Activated CD4-positive, alpha-beta T cell treated with anti-CD3 and anti-CD28 coated beads for 4 hours (primary cell): ENCODE measurements at places on chromosomes 13 and 19.

- no peak for DNase-seq
Observed at GRCh38 chr13:93552596-93552995, 326.0 kb downstream of the GPC6 start.

- DNase-seq: peak; percentile 16
Observed at GRCh38 chr19:13153569-13154240, 3.5 kb downstream of the IER2 start.

GRCh38 chr13:93309886-93310523 is 83.4 kb downstream of the GPC6 start:
- DNase-seq: no peak

DNA sequence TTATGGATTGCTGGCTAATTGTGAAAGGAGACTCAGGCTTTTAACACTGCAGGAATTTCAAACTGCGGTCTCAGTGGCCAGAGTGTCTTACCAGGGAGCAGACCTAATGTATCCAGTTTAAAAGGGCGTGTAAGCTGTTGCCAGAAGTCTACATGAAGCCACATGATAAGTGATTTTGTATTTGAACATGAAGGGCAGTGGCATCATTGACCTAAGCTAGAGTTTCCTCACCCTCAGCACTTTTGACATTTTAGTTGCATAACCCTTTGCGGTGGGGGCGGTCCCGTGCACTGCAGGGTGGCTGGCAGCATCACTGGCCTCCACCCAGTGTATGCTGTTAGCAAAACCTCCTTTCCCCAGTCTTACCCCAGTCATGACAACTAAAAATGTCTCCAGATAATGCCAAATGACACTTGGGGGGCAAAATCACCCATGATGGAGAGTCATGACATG is 23.7 kb upstream of the GPR18 start:
- DNase-seq: peak; percentile 54

DNA sequence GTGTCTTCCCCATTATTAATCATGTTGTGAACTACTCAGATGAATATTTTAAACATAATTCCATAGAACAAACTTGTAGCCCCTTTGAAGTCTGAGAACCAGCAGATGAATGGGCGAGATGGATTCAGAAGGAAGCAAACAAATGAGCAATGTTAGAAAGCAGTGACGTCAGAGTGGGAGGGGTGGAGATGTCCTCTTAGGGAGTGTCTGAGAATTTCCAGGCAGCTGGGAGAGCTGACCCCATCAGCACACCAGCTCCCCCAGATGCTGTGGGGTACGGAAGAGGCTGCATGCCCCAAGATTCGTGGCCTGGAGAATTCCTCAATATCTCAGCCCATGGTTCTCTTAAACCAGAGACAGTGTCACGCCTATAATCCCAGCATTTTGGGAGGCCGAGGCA is 68.6 kb downstream of the DPF1 start:
- DNase-seq: no peak

DNA sequence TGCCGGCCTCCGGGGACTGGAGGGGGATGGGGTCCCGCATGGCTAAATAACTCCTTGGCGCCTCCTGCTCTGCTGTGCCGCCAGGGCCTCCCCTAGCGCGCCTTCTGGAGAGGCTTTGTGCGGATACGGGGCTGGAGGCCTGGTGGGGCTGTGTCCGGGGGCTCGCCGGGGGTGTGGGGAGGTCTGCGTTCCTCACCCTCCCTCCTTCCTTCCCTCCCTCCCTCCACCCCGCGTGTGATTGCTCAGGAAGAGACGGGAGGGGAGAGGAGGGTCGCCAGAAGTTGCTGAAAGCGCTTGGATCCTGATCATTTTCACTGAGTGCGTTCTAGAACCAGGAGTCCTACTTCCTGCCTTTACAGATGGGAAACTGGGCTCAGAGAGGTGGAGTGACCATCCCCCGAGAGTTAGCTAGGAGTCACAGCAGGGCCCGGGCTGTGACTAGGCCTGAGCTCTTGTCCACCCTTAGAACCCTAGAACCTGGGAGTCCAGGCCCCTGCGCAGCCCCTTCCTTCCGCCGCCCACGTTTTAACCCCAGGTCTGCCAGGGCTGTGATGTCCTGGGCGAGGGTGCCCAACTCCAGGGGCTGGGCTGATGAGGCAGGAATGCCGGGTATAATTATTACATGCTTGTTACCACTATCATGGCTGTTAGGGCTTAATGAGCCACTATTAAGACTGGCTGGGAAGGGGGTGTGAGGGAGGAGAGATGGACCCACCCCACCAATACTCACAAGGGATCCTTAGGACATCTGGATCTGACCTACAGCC is 782 bp upstream of the JUND start:
- no peak for DNase-seq

GRCh38 chr13:93039131-93039530 is 187.5 kb upstream of the GPC6 start:
- no peak for DNase-seq

DNA sequence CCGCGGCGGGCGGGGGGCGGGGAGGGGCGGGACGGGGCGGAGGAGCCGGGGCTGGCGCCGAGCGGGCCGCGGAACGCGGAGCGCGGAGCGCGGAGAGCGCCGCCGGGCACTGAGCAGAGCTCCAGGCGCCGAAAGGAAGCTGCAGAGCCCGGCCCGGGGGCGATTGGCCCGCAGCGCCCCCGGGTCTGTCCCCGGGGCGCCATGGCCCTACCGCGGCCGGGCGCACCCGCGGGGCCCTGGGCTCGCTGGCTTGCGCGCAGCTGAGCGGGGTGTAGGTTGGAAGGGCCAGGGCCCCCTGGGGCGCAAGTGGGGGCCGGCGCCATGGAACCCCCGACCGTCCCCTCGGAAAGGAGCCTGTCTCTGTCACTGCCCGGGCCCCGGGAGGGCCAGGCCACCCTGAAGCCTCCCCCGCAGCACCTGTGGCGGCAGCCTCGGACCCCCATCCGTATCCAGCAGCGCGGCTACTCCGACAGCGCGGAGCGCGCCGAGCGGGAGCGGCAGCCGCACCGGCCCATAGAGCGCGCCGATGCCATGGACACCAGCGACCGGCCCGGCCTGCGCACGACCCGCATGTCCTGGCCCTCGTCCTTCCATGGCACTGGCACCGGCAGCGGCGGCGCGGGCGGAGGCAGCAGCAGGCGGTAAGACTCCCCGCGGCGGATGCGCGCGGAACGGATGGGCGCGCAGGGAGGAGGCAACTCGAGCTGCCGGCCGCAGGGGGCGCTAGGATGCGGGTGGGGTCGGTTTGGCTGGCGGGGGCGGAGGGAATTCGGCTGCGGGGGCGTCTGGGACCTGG is at the start of gene PDE4A:
PDE4A (plus strand) TSS at position 95 of the 796 bp plus-strand sequence; CDS start at position 322, 227 bp downstream.
- DNase-seq: peak; percentile 56

DNA sequence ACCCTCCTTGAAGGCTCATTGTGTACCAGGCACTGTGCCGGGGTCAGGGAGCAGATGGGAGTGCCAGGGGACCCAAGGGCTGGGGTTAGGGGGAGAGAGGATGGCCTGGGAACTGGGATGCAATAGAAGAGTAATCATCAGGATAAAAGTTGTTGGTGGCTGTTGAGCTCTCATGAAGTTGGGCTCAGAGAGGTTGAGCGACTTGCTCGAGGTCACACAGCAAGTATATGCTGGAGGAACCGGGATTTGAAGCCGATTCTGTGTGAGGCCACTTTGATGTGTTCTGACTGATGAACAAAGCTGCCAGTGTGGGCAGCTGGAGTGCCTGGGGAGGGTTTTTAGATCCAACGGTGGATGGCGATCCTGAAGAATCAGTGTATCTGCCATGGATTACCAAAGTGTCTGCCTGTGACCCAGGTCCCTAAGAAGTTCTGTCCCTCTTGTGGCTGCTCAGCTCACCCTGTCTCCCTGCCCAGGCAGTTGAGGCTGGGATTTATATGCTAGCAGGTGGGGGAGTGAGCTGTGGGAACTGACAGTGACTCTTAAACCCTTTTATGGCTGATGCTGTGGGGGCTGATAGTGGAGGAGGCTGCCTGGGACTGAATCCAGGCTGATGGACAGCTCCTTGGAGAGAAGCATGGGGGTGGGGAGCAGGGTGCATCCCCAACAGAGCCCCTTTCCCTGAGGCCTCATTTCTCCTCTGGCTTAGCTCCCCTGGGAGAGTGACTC is 8.3 kb downstream of the ARHGEF18 start:
- no peak for DNase-seq
